Cardiac muscle cell (in vitro differentiated cells and primary cell): ENCODE measurements at places on chromosomes 16 and 17.
A peak's percentile ranks its signal among the peaks of the same experiment; 100 is the strongest.

- DNase-seq: no peak
Measured at GRCh38 chr17:76434870-76435269, 18.1 kb downstream of the UBE2O start.

DNA sequence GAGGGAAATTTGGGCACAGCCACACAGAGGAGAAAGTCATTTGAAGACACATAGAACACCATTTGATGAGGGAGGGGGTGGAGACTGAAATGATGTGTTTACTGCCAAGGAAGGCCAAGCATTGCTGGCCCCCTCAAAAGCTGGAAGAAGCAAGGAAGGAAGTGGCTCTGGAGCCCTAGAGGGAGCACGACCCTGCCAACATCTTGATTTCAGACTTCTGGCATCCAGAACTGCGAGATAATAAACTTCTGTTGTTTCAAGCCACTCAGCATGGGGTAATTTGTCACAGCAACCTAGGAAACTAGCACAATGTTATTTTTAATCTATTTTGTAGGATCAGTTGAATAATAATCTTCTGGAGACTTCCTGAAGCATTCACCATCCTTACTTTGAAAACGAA is 314.8 kb upstream of the GOT2 start:
- no peak for DNase-seq

- DNase-seq: peak; percentile 65
Measured at GRCh38 chr16:55701442-55702319, 45.9 kb downstream of the SLC6A2 start.

- no peak for DNase-seq
Measured at GRCh38 chr17:32256701-32257019, 9.0 kb upstream of the RHBDL3 start.

DNA sequence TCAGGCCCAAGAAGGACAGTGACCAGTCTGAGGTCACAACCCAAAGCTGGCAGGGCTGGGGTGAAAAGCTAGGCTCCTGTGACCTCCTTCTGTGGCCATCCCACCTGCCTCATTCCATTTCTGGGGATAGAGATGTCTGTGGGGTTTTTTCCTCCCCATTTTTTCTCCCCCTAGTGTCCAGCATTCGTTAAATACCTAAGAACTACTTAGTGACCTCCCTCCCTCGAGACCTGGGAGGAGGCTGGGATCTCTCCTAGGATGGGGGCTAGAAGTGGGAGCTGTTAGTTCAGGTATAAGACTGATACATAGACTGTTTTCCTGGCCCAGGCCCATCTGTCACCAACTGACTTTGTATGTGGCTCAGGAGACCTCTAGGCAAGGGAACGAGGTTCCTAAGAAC is 20.5 kb upstream of the STAC2 start:
- DNase-seq: no peak

DNA sequence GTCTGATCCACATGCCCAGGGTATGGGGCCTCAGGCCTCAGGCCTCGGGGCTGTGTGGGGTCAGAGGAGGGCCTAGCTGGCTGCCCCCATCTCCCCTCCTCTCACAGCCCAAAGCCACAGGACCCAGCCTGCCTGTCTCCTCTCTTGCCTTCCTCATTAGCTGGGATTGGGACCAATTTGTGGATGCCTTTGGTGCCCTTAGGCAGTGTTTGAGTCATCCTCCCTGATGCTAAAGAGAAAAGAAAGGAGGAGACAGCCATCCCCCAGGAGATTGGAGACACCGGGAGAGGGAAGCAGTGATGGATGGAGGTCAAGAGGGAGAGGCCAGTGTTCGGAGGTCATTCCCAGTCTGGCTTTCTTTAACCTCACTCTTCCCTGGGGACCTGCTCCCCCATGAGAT is 23.3 kb upstream of the NOG start:
- DNase-seq: no peak

- DNase-seq: no peak
Measured at GRCh38 chr16:53559270-53559951, 56.4 kb upstream of the AKTIP start.

DNA sequence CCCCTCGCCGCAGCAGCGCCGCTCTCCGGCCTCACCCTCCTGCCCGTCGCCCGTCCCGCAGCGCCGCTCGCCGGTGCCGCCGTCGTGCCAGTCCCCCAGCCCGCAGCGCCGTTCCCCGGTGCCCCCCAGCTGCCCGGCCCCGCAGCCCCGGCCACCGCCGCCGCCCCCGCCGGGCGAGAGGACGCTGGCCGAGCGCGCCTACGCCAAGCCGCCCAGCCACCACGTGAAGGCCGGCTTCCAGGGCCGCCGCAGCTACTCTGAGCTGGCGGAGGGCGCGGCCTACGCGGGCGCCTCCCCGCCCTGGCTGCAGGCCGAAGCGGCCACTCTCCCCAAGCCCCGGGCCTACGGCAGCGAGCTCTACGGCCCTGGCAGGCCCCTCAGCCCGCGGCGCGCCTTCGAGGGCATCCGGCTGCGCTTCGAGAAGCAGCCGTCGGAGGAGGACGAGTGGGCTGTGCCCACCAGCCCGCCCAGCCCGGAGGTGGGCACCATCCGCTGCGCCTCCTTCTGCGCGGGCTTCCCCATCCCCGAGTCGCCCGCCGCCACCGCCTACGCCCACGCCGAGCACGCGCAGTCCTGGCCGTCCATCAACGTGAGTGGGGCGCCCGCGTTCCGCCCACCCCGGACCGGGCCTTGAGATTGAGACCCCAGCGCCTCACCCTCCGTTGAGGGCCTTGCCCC is 15.0 kb downstream of the TBKBP1 start:
- DNase-seq: no peak

GRCh38 chr16:2769675-2770056 is 7.4 kb downstream of the ELOB start:
- peak; percentile 33 for DNase-seq

- DNase-seq: no peak
Measured at GRCh38 chr17:17309356-17309755, 6.2 kb downstream of the NT5M start.

DNA sequence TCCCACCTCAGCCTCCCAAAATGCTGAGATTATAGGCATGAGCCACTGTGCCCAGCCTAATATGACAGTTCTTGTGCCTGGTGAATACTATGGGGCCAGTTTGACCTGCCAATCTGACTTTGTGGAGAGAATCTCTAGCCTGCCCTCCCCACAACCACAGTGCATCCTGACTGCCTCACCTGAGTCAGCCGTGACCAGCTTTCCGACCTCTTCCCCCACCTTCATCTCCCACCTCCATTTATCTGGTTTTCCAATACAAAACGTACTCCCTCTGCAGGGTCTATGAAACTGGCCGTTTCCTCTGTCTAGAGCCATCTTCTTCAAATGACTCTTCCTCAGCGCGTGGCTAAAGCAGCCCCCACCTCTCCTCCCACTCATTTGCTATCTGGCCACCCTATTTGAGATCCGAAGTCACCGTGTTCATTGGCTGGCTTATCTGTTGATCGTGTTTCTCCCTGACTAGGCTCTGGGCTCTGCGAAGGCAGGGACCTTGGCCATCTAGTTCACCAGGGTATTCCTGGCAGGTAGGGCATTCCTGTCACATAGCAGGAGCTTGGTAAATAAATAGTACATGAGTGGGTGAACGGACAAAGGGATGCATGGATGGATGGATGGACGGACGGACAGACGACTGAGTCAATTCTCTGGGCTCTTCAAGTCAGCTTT is 22.3 kb upstream of the PLLP start:
- no peak for DNase-seq

GRCh38 chr17:82931699-82932517 is 92.1 kb upstream of the ZNF750 start:
- DNase-seq: peak; percentile 89

- no peak for DNase-seq
Measured at GRCh38 chr16:10009684-10010083, 172.5 kb downstream of the GRIN2A start.

DNA sequence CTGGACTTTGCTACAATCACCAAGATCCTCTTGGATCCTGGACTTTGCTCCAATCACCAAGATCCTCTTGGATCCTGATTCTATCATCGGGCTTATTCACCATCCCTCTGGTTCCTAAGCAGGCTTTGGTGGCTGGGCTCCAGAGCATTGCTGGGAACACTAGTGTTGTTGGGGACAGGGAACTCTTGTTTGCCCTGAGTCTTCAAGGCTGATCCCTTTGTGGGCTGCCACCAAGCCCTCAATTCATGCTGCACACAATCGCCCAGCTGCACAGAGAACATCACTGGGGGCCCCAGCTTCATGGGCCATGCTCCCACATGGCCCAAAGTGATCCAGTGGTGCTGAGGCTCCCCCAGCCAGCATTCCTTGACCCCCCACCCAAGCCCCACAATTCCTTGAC is 88.3 kb downstream of the TMEM132E start:
- DNase-seq: no peak

GRCh38 chr16:85391769-85392583 is 221.1 kb upstream of the GSE1 start:
- DNase-seq: no peak

- DNase-seq: no peak
Measured at GRCh38 chr17:17388657-17389496, 85.7 kb downstream of the NT5M start.

- no peak for DNase-seq
Measured at GRCh38 chr17:75526555-75527270, 1.2 kb downstream of the LLGL2 start.

DNA sequence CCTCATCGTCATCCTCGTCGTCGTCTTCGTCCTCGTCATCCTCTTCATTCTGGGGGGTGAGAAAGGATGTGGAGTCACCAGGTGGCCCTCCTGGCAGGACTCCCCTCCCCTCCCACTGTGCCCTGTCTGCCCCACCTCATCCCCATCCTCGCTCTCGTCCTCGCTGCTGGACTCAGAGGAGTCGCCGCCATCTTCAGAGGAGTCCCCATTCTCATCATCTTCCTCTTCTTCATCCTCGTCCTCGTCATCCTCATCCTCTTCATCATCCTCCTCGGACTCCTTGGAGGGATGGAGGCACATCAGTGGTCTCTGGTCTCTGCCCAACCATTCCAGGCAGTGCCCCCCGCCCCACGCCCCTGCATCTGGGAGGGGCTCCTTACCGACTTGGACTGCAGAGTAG is 7.6 kb upstream of the ATXN7L3 start:
- DNase-seq: no peak
